ENCODE measurements at places on chromosomes 2 and 18.
A peak's percentile ranks its signal among the peaks of the same experiment; 100 is the strongest.

GRCh38 chr2:100235098-100235497 is 87.2 kb downstream of the LONRF2 start:
- DNase-seq = peak; percentile 16

- no peak for DNase-seq
These were observed 94.2 kb upstream of the CDH20 start for GRCh38 chr18:61239051-61239450.

DNA sequence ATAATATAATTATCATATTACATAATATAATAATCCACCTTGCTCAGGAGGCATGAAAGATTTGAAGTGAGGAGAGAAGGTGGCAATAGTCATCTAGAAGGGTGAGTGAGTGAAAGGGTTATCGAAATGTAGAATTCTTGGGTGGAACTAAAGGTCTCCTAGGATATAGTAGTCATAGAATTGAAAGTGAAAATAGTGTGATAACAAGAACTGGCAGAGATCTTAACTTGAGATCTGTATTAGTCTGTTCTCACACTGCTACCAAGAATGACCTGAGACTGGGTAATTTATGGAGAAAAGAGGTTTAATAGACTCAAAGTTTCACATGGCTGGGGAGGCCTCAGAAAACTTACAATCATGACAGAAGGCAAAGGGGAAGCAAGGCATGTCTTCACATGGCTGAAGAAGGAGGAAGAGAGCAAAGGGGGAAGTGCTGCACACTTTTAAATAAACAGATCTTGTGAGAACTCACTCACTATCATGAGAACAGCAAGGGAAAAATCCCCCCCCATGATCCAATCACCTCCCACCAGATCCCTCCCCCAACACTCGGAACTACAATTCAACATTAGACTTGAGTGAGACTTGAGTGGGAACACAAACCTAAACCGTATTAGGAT is 351.5 kb downstream of the NR4A2 start:
- no peak for DNase-seq

DNA sequence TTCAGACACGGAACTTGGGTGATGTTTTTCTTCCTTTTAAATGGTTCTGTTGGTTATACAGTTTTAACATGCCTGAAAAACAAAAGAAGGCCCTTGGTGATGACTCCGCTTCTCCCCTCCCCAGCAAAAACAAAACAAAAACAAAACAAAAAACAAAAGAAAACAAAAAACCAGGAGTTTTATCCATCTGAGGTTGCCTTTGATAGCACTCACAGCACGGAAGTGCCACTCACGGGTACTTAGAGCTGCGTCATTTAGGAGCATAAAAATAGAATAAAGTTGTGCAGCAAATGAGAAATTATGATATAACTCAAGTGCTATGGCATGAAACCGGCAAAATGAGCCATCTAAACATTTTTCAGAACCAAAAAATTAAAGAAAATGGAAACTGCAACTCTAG is 57.7 kb downstream of the ZEB2 start:
- no peak for DNase-seq

DNA sequence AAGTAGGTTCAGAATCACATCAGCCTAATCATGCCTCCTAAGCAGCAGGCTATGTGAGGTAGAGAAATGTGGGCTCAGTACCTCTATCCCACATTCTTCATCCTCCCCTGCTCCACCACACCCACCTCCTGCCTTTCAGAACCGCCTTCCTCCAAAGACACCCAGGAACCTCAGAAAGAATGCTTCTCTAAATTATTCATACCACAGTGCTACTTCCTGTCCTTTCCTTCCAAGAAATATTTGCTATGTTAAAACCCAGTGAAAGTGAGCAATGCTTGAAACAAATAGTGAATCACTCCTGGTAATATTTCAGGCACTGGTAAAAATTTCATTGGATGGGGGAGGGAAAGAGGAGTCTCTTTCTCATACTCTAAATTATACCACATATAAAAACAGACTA is 24.0 kb upstream of the CREB1 start:
- DNase-seq = peak; percentile 51

DNA sequence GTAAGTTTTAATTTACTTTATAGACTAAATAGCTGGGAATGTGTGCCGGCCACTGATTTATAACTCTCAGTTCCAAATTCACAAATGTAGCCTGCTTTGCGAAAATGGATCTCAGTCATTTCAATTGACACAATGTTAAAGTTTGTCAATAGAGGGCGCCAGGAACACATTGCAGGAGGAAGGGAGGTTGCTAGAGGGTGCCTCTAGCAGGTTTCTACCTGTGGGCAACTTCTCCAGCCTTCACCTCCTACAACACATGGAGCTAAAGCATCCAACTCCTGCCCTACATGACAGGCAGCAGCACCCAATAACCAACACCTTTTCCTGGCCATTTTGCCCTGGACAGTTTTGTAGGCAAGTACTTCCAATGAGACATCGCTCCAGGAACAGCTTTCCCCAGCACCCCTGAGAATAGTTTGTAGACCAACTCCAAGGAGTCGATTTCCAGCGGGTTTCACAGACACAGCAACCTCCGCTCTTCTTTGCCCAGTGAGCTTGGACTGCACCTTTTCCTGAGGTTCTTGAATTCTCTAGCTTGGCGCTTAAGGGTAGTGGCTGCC is 784.8 kb upstream of the CDH2 start:
- no peak for DNase-seq

- DNase-seq = no peak
These were observed 422.9 kb upstream of the TRIB2 start for GRCh38 chr2:12293874-12294273.

DNA sequence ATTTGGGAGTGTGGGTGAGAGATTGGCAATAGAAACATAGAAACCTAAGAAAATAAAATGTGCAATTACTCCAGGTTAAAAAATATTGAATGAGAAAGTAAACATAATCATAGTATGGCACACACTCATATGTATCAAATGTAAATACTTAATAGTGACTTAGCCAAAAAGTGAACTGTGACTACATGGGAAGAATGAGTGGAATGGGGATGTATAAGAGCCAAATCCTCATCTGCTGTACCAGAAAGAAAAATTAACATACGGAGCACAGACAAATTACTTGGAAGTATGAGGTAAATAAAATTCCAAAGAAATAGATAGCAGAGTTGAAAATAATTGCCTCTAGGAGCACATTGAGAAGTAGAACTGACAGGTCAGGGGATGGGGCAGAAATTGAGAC is 4.0 kb downstream of the FLACC1 start:
- DNase-seq = no peak

- no peak for DNase-seq
These were observed 39.3 kb downstream of the TSHZ1 start for GRCh38 chr18:75249672-75250470.

DNA sequence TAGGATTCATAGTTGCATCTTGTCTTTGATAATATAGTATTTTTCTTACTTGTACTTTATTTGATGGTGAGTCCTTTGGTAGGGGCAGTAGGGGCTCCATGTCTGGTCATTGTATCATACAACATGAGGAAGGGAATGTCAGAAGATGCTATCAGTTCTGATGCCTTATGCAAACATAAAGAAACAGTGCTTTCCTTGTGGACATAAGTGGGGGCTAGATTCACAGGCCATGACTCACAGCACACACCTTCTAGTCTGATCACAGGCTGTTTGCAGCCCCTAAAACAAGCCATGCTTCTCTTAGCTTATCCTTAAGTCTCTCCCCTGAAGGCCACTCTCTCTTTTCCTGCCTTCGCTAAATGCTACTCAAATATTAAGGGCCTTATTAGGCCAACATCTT is 10.7 kb upstream of the SLC14A1 start:
- DNase-seq = no peak

GRCh38 chr2:132607426-132608090 is 62.4 kb downstream of the LYPD1 start:
- no peak for DNase-seq

DNA sequence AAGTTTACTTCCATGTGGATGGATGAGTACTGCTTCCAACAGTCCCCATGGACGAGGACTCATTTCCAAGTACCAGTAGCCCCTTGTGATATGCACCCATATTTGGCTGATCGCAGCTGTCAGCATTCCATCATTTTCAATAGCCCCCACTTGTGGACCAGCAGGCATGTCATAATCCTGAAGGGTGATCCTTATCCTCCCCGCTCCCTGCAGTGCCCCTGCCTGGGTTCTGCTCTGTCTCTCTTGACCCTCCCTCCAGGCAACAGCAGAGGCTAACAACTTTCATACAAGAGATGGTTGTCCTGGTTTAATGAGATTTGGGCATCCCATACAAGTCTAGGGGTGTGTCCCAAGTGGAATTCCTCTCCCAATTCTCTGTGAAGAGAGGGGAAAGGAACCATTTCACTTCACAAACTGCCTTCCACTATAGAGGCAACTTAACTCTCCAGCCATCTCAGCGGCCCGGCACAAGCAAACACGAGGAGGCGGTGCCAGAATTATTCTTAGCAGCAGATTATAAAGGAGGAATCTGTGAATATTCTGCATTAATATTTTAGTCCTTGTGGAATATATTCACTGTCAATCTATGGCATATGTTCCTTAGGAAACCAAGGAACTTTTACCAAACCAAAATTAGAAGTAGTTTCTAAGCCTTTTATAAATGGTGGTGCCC is 110.7 kb downstream of the RTN4 start:
- DNase-seq = no peak

GRCh38 chr2:228798458-228799207 is 472.5 kb downstream of the PID1 start:
- DNase-seq = no peak

GRCh38 chr18:46630991-46631390 is 26.0 kb downstream of the LOXHD1 start:
- DNase-seq = no peak

- DNase-seq = no peak
These were observed 21.2 kb downstream of the TYMS start for GRCh38 chr18:678482-679182.

GRCh38 chr2:233064530-233065199 is 4.5 kb downstream of the INPP5D start:
- DNase-seq = no peak

DNA sequence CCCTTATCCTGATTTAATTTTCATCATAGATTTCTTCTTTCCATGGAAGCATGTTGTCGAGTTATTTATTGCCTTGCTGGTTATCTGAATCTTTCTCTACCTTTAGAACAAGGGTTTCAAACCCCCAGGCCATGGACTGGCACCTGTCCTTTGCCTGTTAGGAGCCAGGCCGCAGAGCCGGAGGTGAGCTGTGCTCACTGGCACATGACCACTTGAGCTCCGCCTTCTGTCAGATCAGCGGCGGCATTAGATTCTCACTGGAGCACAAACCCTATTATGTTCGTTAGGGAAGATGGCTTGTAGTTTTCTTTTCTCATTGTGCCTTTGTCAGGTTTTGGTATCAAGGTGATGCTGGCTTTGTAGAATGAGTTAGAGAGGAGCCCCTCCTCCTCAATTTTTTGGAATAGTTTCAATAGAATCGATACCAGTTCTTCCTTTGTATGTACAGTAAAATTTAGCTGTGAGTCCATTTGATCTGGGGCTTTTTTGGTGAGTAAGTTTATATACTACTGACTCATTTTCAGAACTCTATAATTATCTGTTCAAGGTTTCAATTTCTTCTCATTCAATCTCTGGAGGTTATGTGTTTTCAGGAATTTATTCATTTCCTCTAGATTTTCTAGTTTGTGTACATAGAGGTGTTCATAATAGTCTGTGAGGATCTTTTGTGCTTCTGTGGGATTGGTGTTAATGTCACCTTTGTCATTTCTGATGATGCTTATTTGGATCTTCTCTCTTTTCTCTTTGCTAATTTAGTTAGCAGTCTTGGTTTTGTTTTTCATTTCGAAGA is 668.0 kb upstream of the FAM98A start:
- DNase-seq = no peak

GRCh38 chr2:240519396-240520129 is 38.2 kb downstream of the ANKMY1 start:
- no peak for DNase-seq

DNA sequence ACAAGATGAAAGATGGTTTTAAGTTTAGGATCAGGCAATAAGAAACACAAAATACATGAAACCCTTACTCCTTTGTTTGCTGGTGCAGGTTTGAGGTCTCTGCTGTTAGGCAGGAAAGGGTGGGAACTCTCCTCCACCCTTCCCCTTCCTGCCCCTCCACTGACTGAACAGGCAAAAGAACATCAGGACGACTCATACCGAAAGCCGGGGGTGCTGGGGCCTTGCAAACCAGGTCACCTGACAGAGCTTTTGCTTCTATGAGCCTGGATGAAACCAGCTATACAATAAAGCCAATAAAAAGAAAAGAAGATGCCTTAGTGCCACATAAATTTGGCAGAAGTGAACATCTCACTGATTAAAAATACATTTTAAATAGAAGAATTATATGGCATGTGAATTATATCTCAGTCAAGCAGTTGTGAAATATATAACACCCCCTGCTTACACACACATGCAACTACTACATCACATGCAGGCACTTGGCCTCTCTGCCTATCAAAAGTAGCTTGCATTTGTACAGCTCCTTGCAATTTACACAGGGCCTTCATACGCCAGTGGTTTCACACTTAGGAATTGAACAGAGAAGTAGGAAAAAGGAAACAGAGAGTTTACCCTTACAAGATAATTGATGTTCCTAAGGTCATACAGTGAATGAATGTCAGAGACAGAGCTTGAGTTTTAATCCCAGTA is 215.1 kb upstream of the TRIB2 start:
- DNase-seq = peak; percentile 77

DNA sequence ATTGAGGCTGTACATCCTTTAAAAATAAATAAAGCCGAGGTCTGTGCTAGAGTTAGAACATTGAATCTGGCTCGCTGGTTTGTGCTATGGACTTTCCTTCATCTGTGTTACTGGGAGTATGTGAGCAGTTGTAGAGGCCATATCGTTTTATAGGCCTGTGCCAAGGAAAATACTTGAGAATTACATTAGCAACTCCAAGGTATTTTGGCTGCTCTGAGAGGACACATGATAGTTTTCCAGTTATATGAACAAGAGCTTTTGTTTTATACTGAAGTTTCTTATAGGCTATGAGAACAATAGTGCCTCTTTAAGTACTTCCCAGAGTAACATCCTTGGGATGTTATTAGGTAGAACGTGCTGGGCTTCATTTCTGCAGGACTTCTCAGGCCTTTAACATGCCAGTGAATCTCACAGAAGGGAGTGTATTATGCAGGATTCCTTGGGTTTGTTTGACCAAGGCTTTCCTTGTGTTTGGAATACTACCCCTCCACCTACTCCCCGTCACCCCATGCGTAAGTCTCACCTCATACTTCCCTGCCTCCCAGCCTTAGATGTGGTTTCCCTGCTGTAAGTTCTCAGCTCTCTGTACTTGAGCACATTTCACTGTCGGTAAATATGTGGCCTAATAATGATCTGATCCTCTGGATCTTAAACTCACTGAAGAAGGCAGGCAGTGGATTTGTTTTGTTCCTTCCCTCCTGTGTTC is 21.0 kb downstream of the TCF7L1 start:
- DNase-seq = no peak

Measured in activated T-cell treated with anti-CD3 and anti-CD28 coated beads, Interleukin-2, amount 50 U/mL, for 72 hours (primary cell).